CD4-positive, alpha-beta T cell treated with Interleukin-21 for 1 hour (primary cell): ENCODE measurements at places on chromosomes 5 and 9.

DNA sequence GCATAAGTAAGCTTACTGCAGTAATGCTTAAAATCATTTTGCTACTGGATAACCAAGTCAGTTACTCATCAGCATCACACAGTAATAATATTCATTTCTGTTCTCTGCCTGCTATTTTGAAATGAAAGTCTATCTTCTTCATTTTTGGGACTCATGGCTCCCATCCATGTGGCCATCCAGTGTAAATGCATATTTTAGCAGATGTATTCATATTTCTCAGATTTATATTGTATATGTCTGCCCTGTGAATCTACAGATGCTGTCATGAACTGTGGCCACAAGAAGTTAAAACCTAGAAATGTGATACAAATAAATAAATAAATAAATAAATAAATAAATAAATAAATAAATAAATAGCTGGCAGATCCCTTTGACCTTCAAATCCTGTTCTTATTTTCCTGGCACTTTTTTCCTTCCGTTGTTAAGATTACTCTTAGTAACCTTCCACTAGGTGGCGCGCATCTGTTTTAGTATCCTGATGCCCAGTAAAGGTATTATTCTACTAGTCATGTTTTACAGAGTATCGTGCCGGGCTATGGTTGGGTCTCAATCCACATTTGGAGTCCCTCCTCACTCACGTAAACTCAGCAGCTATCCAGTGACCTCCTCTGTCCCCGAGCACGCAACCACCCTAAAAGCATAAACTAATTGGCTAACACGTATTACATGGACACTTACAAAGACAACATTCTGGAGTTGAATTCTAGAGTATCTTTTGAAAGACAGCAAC lies 79.2 kb upstream of the IL7R start:
- peak; percentile 81 for DNase-seq

DNA sequence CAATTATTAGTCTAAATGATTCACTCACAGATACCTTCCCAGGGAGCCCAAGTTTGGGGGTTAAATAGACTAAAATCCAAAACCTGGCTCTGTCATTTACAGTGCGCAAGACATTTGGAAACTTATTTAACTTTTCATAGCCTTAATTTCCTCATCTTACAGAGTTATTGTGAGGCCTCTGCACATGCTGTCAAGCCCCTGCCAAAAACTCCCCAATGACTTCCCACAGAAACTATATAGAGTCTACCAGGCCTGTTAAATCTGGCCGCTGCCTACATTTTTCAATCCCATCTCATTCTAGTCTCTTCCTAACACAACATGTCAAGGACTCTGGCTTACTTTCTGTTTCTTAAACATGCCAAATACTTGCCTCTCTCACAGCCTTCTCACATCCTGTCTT lies 412.5 kb downstream of the ELAVL2 start:
- DNase-seq, result no peak

DNA sequence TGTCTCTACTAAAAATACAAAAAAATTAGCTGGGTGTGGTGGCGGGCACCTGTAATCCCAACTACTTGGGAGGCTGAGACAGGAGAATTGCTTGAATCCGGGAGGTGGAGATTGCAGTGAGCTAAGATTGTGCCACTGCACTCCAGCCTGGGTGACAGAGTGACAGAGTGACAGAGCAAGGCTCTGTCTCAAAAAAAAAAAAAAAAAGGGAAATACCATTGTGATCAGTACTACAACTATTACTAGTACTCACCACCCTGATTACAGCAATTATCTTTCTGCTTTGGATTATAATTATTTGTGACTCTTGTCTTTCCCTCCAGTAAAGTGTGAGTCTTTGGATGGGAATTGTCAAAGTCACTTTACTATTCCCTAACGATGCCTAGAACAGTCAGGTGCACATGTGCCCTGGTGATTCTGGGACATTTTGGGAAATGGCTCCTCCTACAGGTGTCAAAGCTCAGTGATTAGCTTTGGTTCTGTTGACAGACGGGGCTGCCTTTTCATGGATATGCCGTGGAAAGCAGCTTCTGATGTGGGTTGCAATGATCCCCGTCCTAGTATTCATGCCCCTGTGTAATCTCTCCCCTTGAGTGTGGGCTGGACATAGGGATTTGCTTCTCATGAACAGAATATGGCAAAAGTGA lies 31.8 kb upstream of the FRRS1L start:
- DNase-seq, result peak; percentile 10

- no peak for DNase-seq
These were observed 134.9 kb downstream of the RGS3 start for GRCh38 chr9:113598451-113598850.

- DNase-seq, result no peak
These were observed 90.6 kb downstream of the FANCC start for GRCh38 chr9:95226921-95227320.

- DNase-seq, result peak; percentile 57
These were observed 63.9 kb downstream of the SERINC5 start for GRCh38 chr5:80191991-80192398.

- DNase-seq, result no peak
These were observed 1746.4 kb downstream of the EFNA5 start for GRCh38 chr5:105924366-105924765.

DNA sequence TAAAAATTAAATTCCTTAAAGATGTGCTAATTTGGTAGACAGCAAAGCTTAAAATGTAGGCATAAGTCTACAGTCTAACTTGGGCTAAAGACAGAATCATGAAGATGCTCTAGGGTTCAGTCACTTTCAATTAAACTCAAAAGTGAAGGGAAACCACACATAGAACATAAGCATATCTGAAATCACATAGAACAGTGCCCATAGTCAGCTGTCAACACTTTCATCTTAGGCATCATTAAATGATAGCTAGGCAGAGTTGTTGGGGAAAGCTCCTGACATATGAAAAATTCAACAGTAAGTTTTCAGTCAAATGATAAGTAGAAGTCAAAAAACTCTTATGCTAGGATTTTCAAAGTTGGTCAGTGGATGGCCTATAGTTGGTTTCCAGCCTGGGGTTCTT lies 11.0 kb downstream of the DAB2 start:
- no peak for DNase-seq

DNA sequence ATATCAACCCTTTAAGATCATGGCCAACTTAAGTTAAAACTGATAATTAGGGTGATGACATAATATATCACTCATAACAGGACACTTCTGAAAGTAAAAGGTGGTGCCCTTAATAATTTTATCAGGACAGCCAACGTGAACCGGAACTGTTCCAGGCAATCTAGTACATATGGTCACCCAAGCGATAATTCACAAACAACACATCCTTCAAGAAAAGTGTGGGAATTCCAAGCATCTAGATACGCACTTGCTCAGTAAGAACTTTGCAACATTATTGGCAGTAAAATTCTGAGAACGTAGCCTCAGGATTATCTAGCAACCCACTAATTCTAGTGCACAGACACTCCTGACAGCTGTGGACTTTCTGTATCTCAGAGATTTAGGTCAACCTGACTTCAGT lies 85.7 kb downstream of the ALDH7A1 start:
- DNase-seq, result no peak

DNA sequence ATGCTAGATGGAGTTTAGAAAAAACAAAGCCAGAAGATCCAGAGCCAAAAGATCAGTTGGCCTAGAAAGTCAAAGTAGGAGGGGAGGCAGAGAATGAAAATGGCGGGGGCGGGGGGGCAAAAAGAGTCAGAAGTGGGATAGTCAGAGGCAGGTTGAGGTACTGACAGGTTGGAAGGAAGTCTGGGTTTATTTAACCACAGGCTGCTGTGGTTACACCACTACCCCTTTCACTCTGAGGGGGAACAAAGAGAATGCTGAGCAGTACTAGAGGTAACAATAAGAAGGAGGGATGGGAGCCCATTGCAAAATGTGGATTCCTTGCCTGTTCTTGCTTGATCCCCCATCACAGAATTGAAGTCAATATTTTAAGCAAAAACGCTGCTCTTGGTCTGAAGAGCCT lies 111.8 kb downstream of the CAVIN4 start:
- DNase-seq, result no peak

DNA sequence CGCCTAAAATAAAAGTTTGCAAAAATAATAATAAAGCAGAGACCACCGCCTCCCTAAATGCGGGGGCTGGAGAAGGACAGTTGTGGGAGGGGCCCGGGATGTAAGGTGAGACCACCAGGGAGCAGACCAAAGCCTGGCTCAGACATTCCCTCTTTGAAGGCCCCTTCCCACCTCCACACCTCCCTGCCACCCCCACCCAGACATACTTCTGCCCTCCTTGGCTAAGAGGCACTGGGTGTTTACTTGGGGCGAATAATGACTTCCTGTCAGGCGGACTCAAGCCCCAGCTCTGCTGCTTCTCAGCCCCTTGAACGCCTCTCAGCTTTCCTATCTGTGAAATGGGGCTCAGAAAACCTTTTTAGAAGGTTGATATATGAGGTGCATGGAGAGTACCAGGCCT lies 58.8 kb upstream of the GGTA1 start:
- DNase-seq, result no peak

DNA sequence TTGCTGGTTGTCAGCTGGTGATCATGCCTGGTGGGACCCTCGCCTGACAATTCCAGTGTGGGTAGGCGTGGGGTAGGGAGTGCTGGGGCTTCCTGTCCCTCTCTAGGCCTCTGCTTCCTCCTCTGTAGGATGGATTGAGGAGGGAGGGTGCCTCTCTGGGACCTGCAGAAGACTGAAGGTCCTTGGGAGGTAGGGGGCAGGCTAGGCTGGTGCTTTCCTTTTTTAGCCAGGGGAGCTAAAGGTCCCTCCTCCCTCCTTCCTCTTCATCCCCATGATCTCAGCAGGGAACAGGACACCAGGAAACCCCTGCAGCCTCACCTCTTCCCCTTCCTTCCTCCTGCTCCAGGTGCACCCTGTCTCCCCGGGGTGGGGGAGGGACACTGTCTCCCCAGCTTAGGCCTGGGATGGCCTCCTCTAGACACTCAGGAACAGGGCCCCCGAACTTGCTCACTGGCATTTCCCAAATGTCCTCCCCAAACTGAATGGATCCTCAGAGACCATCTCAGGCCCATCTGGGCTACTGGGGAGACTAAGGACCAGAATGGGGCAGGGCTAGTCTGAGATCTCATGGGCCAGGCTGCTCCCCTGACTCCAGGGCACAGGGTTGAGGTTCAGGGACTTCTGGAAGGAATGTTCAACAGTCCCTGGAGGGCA lies 8.4 kb downstream of the SH2D3C start:
- DNase-seq, result no peak

DNA sequence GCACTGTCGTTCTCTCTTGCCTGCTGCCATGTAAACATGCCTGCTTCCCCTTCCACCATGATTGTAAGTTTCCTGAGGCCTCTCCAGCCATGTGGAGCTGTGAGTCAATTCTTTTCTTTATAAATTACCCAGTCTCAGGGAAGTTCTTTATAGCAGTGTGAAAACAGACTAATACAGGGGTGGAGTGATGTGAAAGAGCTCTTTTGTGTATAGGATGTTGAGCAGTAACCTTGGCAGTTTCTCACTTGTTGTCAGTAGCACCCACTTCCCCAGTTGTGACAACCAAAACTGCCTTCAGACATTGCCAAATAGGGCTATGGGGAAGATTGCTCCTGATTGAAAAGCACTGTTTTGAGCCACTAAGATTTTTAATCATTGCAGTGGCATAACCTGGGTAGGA lies 552.2 kb upstream of the ZNF462 start:
- peak; percentile 12 for DNase-seq

- DNase-seq, result no peak
These were observed 805.0 kb upstream of the C9orf72 start for GRCh38 chr9:28378231-28378630.

DNA sequence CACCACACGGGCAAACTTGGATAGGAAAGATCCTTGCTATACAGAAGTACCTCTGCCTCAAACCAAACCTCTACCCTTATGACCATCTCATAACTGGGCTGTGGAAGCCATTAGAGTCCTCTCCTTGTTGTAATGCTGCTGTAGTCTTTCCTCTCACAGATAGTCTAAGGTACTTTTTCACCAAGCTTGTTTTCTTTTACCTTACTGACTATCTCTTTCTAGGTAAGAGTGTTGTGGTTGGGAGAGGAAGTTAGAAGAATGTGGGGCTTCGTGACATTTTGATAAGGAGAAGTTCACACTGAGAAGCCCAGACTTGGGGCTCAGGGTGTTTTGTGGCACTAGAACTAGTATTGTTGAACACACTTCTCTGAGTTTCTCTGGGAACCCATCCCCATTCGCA lies 8.9 kb downstream of the CFAP95 start:
- peak; percentile 16 for DNase-seq

GRCh38 chr9:37262410-37262809 lies 142.0 kb downstream of the ZCCHC7 start:
- no peak for DNase-seq

- no peak for DNase-seq
These were observed 10.3 kb downstream of the OCLN start for GRCh38 chr5:69502767-69503488.

- DNase-seq, result no peak
These were observed 100.6 kb downstream of the LHFPL2 start for GRCh38 chr5:78547731-78548615.

- DNase-seq, result no peak
These were observed 172.0 kb upstream of the KLF9 start for GRCh38 chr9:70586476-70586875.
